ENCODE measurements at places on chromosomes 12 and 14.

DNA sequence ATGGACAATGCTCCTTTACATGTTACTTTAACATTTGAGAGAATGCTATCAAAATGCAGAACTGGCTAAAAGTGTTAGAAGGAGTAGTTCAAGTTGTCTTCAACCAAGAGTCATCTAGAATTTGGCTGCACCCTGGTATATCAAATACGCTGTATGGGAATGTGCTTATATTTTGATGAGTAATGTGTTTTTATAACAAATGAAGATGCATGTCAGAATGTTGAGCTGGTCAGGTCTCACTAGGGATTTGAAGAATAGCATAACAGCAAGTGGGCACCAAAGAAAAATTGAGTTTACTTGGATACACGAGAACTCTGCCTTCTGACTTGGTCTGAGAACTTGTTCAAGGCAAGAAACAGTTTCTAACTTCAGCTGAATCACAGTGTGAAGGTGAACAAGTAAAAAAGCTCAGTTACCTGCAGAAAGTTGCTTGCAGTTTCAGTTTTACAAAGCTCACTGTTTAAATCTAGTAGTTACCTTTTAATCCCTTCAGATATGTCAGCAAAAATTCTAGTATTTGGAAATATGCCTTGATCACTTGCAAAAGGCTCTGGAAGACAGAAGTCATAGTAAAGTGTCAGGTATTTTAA, 82.3 kb downstream of the PDE3A start:
- DNase-seq, result no peak

DNA sequence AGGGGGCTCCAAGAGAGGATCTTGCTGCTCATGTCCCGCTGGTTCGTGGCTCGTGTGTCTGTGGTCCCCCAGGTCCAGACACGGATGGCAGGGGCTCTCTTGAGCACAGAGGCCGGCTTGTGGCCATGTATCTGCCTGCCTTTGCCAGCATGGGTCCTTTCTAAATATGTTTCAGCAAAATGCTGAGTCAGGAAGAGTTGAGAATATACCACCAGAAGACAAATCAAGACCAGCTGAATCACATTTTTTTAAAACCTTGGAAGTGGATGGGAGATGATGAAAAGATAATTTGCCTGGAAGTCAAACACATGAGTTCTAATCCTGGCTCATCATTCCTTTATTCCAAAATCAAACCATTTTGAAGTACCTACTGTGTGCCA, 58.0 kb downstream of the NUAK1 start:
- no peak for DNase-seq

DNA sequence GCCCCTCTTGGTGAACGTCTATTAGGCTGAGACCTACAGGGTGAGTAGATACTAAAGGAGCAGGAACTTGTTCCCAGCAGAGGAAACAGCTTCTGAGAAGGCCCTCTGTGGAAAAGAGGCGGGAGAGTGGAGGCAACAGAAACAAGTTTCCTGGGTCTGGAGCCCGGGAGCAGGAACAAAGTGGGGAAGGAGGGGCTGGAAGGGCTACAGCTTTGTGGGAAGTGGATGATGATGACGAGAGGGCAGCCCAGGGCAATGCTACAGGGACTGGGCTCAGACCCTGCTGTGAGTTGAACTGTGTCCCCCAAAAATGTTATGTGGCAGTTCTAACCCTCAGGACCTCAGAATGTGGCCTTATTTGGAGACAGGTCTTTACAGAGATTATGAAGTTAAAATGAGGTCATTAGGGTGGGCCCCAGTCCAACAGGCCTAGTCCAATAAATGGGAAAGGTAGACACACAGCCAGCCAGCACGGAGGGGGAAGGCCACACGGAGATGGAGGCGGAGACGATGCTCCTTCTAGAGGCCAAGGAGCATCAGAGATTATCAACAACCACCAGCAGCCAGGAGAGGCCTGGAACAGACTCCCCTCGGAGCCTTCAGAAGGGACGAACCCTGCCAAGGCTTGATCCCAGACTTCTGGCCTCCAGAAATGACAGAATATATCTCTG, 14.3 kb downstream of the CAMKK2 start:
- DNase-seq, result no peak

GRCh38 chr14:101602466-101602840, 41.2 kb downstream of the DIO3 start:
- DNase-seq, result no peak

- DNase-seq, result no peak
Observed at GRCh38 chr12:71548893-71549292, 109.3 kb downstream of the LGR5 start.

DNA sequence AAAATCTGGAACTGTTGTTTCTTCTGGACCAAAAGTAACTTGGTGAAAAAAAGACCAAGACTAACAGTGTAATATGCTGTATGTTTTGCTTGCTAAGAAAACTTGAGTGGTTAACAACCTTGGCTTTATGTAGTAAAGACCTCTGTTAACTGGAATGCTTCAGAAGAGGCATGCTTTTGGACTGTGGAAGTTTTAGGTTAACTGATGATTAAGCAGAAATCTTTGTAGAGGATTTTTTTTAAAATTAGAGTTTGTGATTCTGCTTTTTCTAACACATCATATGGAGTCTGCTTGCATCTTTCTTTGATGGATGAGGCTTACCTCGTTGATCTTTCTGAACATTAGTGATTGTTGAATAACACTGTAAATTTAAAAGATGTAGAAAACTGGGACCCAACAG, 17.5 kb downstream of the PELI2 start:
- DNase-seq, result no peak

Data from stimulated activated CD4-positive, alpha-beta T cell treated with anti-CD3 and anti-CD28 coated beads, TNF-alpha, amount 100 ng/mL, for 24 hours (primary cell).